ENCODE measurements at places on chromosomes 4 and X.

DNA sequence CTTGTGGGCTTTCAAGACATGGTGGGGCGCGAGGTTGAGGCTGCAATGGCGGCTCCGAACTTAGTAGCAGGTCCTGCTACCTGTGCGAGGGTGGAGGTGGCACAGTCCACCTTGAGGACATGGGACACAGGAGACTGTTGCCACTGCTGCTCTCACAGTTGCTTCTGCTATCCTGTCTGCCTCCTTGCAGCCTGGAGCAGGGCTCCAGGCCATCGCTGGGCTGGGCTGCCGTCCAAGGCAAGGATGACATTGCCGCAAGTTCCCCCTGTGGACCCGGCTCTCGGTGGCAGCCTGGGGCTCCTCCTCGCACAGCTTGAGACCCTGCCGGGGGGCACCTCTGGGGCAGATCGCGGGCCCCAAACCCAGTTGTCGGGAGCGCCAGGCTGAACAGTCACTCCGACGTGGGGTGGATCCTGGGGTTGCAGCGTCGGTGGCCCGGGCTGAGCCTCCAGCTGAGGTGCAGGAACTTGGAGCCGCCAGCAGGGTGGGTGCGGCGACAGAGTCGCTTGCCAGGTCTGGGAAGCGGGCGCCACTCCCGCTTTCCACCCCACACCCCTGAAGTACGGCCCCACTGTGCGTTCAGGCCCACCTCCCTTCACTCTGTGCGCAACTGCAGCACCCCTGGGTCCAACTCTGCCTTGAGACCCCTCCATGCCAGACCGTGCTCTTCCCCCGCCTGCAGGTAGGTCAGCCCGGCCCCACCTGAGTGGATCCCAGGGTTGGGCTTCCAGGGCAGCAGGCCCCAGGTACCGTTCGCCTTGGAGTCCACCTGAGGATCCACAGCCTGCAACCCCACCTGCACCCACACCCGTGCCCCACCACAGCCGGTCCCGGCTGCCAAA is 192.7 kb upstream of the NUDT6 start:
- DNase-seq = no peak

- DNase-seq = no peak
These were observed 31.8 kb downstream of the ANXA10 start for GRCh38 chr4:168124008-168124641.

GRCh38 chrX:3293251-3293650 is 53.2 kb downstream of the MXRA5 start:
- no peak for DNase-seq

DNA sequence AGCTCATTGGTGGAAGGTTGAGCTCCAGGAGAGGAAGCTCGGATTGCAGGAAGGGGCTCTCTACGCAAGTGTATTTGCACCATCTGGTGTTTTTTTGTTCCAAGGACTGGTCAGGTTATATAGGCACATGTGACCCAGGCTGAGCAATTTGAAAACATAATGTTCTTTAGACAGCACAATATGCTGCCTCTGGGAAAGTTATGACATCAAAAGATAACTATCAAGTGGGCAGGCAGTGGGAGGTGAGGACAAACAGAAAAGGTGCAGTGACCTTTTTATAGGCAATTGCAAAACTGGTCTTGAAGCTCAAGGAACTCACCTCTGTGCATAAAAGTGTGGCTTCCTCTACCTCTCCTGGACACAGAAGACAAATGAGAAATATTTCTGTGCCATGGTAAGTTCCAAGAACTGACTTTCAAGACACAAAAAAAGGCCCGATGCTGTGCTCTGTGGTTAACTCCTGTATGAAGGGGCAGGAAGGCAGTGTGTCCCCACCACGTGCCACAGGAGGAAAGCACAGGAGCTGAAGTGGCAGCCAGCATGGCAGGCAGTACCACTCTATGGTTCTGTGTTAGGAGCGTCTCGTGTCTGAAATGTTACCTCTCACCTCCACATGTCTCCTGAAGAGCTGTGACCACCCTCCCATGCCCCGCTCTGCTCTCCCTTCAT is 128.6 kb downstream of the SHROOM3 start:
- DNase-seq = no peak

DNA sequence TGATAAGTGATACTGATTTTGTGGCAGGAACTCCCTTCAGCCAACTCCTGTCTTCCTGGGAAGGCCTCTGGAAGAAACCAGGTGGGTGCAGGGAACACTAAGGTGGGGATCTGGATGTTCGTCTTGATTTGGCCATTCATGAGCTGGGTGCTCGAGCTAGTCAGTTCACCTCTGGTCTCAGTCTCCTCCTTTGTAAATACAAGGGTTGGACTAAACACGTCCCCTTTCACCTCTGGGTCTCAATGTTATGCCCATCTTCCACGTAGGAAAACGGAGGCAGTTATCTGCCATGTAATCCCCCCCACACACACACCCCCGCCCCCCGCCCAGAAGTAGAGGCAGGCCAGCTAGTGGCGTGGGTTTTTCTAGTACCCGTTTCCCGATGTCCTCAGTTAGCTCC is 4.1 kb upstream of the RS1 start:
- no peak for DNase-seq

DNA sequence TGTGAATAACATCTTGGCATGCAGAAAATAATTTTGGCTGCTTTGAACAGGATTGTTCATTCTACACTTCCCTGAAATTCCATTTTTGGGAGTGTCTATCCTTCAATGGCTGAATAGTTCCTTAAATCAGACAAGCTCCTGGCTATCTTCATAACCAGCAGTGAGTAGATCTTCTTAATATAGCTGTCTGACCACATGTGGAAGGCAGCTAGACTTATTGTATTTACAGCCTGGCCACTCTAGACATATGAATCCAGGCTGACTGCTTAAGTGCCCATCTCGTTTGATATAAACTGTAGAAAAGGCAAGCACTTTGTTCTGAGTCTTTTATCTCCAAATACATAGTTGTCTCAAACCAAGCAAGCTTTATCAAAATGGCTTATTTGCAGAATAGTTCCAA is 40.0 kb downstream of the PWWP3B start:
- no peak for DNase-seq

DNA sequence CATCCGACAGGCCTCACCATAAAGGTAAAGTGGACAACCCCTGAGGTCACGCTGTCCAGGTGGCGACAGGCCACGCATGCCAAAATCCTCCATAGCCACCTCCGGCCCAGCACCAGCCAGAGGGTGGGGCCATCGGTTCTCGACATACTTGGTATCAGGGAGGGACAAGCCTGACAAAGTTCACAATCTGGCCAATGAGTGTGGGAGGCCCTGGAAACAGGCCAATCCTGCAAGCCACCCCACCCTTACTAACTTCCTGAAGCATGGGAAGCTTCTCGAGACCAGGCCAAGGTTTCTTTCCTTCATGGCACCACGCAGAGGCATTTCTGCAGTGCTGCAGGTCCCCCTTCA is 73.8 kb downstream of the MTMR1 start:
- no peak for DNase-seq

- DNase-seq = no peak
These were observed 245.0 kb upstream of the GEMIN8 start for GRCh38 chrX:14274691-14275090.

DNA sequence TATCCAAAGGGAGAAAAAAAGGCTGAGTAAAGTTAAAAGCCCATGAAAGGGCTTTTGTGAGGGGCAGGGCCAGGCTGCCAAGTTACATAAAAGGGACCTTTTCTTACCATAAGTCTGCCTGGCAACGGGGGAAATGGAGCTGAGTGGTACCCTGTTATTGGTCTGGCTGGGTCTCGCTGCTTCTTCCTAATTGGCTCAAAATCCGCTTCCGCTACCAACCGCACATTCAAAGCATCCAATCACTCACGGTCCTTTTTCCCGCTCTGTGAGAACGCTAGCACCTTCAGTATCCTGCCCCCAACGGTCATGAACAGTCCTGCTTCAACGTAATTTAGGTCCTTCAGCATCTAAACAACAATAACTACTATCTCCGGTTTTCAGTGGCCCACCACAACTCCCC is 611 bp downstream of the TEX11 start:
- no peak for DNase-seq

DNA sequence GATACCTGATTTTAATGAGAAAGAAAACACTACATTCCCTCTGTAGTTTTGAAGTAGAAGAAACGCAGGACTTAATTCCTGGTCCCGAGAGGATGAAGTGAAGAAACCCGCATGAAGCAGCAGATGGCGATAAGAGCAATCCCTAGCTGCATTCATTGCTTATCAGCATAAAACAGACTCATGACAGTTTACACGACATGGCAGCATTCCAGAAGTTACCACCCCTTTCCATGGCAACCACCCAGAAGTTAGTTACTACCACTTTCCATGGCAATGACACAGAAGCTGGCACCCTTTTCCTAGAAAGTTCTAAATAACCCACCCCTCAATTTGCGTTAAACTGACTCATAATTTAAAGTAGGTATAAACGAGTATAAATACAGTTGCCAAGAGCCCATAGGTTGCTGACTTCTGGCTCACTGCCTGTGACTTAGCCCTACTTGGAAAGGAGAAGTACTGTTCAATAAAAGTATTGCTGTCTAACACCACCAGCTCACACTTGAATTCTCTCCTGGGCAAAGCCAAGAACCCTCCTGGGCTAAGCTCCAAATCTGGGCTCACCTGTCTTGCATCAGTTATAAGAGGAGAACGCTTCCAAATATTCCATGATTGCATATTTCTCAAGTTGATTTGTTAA is 5.5 kb upstream of the XAGE2 start:
- DNase-seq = peak; percentile 17

GRCh38 chr4:18103876-18104605 is 82.5 kb upstream of the LCORL start:
- DNase-seq = no peak
